Vagina (tissue), 2 donors: ENCODE measurements at places on chromosomes 16 and 17.

GRCh38 chr17:39809221-39809620 lies 54.9 kb downstream of the IKZF3 start:
- DNase-seq: no peak

DNA sequence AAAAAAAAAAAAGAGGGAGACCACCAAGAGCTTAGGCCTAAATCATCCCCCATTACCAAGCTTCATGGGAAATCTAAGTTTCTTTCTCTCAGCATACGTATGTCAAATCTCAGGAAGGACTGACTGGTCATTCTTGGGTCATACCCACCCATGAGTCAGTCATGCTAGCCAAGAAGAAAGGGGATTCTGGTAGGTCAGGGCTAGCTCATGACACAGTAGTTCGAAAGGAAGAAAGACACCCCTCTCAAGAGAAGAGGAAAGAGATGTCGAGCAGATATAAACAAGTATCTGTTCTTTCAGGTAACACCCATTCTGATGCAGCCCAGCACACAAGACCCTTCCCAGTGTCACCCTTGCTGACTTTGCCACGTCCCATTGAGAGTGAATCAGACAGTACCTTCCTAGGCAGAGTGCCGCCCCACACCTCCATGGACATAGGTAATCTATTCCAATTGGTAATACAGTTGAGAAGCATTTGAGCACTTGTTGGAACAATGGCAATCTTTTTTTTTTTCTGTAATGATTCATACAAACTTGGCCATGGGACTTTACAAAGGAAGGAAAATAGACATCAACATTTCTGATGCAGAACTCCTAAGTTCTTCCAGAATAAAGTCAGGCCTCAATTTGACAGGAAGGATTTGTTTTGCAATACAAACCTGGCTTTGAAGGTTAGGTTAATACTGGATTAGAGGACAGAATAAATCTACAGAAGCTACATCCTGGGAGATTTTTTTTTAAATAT lies 38.2 kb downstream of the COPRS start:
- no peak for DNase-seq

DNA sequence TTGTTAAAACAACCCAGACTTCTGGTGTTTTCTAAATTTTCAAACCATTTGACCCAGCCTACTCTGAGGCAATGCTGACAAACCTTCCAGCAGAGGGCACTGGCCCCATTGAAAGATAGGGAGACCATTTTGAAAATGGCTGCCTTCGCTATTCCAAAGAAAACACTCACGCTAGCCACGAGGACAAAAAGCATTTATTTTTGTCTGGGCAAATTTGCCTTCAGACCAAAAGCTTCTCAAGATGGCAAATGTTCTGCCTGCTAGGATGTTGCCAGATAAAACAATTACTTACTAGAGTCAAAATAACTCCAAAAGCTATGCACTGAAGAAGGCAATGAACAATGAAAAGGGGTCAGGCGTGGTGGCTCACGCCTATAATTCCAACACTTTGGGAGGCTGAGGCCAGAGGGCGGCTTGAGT lies 296.7 kb upstream of the IRX5 start:
- no peak for DNase-seq

DNA sequence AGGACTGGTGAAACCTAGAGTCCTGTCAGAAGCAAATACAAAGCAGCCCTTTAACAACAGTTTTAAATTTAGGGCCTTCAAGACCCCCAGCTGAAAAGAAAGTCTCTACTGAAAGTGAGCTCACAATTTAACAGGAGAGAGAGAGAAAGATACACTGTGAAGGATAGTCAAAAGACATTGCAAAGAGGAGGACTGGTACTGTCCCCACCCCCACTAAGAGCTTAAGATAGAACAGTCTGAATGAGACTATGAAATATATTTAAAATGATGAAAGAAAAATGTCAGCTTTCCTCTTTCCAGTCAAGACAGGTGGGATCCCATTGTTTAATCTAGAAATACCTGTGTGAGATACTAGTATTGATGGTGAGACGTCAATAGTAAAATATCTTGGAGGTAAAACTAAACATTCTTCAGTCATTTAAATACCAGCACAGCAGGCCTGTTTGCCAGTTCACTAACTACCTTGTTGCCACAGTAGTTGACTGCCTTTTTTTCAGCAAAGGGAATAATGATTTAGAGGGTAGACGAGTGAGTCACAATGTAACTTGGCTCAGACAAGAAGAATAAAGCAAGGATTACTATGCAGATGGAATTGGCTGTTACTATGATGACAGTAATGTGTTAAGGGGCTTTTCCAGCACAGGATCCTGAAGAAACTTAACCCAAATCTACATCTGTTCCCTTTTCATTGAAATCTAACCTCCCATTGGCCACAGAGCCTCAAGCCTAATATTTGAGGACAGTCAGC lies 47.2 kb upstream of the RASL10B start:
- DNase-seq: no peak

GRCh38 chr16:8047736-8048135 lies 542.6 kb downstream of the TMEM114 start:
- DNase-seq: no peak
